Astrocyte (in vitro differentiated cells and primary cell): ENCODE measurements at places on chromosomes 4 and X. TPM values are rescaled to one million over a fixed set of nuclear protein-coding genes. Genes with fewer than 3 reads are reported as not detected.

ZNF674 gene
- 4.6 and 5.5 TPM in 2 replicates for total RNA-seq

- DNase-seq, result peak; percentile 39
Measured at GRCh38 chr4:159503236-159504008, 400.5 kb downstream of the RAPGEF2 start.

GRCh38 chr4:37928426-37929416 is 31.5 kb upstream of the PTTG2 start:
- DNase-seq, result peak; percentile 36

- DNase-seq, result no peak
Measured at GRCh38 chr4:106245176-106245575, 70.8 kb downstream of the TBCK start.

PAGE4 gene
- not detected in 2 replicates for total RNA-seq

GRCh38 chr4:145540235-145540634 is 58.6 kb downstream of the SMAD1 start:
- no peak for DNase-seq

DNA sequence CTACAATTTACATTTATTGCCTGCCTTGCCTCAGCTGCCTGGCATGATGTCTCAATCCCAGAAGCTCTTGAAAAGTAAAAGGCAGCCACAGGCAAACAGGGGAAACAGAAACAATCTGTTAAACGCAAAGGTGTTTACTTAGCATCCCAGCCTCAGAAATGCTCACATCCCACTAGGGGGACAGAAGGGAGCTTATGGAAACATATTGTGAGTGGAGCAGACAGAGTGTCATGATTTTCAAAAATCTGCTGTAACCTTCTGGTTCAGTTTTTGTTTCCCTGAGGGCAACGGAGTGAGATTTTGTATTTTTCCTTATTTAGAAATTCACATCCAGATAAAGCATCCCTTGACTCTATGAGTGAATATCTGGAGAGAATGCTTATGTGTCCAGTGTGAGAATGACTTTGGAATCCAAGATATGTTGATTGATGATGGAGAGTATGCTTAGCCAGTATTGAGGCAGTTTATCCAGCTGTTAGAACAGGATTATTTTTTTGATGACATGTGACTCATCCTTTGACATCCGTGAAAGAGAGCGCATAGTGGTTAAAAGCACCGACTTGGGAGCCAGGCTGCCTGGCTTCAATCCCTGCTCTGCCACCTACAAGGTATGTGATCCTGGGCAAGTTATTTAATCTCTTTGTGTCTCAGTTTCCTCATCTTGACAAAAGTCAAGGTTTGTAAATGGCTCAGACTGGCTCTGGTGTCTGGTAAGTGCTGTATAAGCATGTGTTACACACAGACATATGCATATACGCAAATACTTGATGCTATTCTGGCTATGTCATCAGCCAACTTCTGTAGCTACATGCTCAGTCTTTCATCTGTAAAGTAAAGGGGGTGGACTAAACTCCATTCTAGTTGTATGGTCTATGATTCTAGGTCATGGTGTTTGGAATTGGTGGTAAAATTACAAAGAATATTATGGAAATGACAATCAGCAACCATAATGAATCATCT is 381.2 kb downstream of the RAPGEF2 start:
- peak; percentile 48 for DNase-seq

NLGN4X gene
- total RNA-seq, result 11.3 and 11.5 TPM in 2 replicates

- no peak for DNase-seq
Measured at GRCh38 chrX:129590596-129590995, 50.5 kb downstream of the OCRL start.

GRCh38 chr4:24915121-24915922 is 2.5 kb upstream of the CCDC149 start:
- DNase-seq, result no peak

DNA sequence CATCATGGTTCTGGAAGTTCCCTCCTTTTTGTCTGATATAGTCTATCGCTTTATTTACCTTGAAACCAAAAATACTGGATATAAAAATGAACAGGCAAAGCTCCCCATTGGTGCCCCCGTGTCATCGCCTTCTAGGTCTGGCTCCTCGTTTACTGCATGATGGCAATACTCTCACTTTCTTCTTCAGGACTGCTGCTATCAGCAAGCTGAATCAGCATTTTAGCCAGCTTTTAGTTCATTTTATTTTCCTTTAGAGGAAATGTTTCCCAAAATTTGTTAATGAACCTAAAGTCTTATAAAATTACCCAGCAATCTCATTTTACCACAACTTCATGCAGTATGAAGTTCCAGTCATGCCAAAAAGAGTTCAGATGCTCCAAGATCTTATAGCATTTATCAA is 80.5 kb downstream of the ZIC3 start:
- no peak for DNase-seq

STAP1 gene
- total RNA-seq, result not detected in 2 replicates

DNA sequence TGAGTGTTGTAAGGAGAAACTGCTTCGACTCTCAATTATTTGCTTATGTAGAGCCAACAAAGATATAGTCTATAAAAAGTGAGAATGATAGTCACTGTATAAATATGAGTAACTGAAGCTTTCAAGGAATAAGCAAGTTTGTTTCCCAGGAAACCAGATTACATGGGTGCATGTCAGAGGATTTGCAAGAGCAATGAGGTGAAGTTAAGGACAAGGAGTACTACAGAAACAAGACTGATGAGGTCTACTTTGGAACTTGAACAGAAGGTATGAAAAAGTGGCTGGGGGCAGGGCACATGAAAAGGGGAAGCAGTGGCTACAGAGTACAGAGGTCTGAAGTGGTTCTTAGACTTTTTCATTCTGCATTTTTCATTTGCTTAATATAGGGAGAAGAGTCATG is 321.0 kb upstream of the CXXC4 start:
- peak; percentile 8 for DNase-seq

GRCh38 chr4:173669460-173670179 is 139.6 kb upstream of the HAND2 start:
- no peak for DNase-seq

- DNase-seq, result no peak
Measured at GRCh38 chr4:153116291-153116680, 88.0 kb upstream of the TRIM2 start.

DNA sequence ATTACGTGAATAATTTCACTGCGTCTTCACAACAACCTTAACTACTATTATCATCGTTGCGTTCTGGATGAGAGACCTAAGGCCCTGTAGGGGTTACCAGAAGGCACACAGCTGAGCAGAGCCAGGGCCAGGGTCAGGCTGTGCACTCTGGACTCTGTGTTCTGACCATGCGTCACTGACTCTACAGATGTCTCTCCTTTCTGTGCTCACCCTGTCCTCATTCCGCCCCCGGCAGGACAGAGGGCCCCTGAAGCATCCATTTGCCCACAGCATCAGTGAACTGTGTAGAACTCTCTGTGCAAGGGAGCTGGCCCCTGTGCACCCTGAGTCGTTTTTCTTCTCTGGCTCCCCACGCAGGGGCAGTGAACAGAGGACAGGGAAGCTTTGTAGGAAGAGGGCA is 21.3 kb downstream of the GPKOW start:
- DNase-seq, result no peak

EIF4E gene
- 103 and 110 TPM in 2 replicates for total RNA-seq

GRCh38 chr4:24145591-24145990 is 255.7 kb upstream of the PPARGC1A start:
- no peak for DNase-seq

DNA sequence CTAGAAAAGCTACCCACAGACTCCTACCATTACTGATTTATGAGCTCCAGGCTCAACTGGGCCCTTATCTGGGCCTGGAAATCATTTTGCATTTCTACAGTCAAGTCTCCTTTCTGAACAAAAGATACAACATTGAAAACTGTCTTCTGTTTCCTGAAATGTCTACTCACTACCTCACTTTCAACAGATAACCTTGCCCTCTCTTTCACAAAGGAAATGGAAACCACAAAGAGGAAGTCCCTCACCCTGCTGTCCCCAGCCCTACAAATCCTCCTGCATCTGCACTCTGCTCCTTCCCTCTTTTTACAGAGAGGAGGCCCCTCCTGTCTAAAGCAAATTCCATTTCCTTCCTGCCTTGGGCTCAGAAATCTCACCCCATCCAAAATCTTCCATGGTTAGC is 24.8 kb upstream of the CYBB start:
- DNase-seq, result no peak

GRCh38 chr4:114310296-114310925 is 288.2 kb upstream of the UGT8 start:
- DNase-seq, result no peak

RASGEF1B gene
- total RNA-seq, result 0.77 and 1.5 TPM in 2 replicates

DNA sequence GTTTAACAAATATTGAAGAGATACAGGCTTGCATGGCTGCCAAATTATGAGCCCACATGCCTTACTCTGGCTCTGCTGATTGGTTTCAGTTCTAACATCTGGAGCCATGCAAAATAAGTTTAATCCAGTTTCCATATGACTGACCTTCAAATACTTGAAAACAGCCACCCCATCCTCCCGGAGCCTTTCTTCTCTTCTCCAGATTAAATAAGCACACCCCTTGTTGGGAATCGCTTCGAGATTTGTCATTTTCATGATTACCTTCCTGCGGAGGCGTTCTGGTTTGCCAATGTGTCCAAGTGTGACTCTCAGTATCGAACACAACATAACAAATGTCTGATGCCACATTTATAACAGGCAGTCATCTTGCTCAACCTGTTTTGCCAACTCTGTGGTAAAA is 101.6 kb upstream of the JADE1 start:
- peak; percentile 18 for DNase-seq

DNA sequence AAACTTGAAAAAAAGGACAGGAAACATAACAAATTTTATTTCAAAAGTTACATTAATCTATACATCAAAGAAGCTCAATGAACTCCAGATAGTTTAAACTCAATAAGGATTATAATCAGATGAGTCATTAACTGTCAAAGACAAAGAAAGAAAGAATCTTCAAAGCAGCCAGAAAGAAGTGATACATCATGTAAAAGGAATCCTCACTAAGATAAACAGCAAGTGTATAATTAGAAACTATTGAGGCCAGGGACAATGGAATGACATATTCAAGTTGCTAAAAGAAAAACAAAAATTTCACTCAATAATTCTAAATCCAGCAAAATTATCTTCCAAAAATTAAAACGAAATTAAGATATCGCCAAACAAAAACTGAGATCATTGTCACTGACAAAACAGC is 161.6 kb upstream of the NWD2 start:
- no peak for DNase-seq

CT55 gene
- not detected in 2 replicates for total RNA-seq

DNA sequence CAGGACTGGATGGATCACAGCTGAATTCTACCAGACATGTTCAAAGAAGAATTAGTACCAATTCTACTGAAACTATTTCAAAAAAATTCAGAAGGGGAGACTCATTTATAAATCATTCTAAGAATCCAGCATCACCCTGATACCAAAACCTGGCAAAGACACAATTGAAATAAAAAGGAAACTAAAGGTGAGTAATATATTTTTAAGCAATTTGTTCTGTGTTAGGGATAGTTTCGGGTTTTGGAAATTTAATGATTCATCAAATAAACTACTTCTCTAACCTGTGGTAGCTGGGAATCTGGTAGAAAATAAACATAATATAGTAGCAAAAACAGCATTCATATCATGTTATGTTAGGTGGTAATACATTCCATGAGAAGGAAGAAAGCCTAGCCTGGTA is 662.2 kb upstream of the BOD1L1 start:
- DNase-seq, result peak; percentile 55

DNA sequence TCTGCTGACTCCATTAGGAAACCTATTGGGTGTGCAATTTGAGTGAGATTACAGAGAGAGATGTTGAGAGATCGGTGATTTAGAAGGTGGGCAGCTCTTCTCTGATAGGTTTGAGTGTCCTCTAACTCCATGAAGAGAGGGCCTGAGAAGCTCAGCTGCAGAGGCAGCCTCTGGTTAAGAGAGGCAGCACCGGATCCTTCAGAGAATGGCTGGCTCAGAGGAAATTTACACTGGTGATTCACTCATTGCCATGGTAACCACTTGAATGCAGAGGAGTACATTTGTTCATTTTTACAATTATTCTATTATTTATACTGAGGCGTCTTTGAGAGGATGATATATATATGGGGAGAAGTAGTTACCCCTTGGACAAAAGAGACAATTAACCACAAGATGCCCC is 171.7 kb downstream of the PDGFRA start:
- DNase-seq, result peak; percentile 58

DNA sequence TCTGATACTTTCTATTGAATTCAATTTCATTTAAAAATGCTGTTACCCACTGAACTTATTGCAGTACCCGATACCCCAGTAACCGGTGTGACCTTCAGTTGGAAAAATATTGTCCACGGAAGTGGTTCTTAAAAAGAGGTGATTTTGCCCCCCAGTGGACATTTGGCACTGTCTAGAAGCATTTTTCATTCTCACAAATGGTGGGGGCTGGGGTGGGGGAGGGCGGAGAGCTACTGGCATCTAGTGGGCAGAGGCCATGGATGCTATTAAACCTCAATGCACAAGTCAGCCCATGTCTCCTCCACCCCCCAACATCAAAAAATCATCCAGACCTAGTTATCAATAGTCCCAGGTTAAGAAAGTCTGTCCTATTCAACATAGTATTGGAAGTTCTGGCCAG is 19.6 kb upstream of the CHM start:
- no peak for DNase-seq
